Coronary artery (tissue), 2 donors: ENCODE measurements at places on chromosomes 7 and 10.

DNA sequence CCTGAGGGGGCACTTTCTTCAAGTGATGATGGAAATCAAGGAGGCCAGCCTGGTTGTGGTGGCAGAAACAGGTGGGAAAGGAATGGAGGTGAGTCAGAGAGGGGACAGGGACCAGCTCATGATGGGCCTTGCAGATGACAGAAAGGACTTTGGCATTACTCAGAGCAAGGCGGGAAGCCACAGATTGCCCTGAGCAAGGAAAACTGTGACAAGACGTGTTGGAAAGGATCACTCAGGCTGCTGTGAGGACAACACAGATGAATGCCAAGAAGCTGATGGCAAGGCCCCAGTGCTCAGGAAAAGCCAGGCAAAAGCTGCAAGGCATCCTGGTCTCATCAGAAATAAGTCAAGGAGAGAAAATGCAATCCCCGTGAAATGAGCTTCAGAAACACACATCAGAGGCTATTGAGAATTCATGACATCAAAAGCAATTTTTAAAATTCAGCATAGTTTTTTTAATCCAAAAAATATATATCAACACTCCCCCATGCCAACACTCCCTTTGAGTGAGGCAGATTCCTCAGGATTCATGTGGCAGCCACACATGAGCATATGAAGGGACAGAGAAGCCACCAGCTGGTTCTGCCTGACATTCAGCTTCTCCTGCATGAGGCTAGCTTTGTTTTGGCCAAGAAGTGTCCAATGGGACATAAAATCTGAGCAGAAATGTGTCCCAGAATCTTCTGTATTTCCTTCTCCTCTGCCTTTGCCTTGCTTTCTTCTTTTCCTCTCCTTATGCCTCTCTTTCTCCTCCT, 244.5 kb upstream of the MYO3A start:
- no peak for DNase-seq

DNA sequence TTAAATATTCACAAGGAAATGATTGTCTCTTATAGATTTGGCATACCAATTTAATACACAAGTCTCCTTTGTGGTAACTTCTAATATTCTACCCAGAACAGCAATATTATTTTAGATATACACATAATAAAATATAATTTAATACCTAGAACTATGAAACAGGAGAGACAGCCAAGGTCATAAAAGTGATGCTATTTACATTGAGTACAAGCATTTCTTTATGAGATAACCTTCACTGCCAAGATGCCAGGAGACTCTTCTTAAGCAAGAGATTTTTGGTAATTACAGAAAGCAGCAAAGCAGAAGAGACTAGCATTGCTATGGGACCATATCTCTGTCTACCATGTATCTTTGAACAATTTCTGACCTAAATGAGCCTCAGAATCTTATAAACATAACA, 764.6 kb upstream of the GHITM start:
- no peak for DNase-seq

- no peak for DNase-seq
Measured at GRCh38 chr7:152568972-152569371, 107.0 kb downstream of the XRCC2 start.

GRCh38 chr10:74936577-74937265, 110.3 kb downstream of the KAT6B start:
- DNase-seq, result no peak

DNA sequence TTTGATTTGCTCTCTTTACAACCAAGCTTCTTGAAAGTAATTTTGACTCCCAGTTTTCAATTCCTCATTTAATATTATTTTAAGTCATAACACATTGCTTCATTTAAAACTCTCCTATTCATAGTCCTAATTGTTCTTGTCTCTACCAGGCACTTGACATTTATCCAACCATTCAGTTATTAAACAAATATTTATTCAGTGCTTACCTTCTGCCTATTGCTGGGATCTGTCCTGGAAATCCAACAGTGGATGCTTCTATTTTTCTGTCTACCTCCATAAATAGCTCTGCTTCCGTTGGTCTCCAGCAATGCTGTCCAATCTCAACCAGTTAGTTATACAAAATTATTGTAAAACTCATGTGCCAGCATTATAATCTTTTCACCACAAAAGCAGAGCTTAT, 615.1 kb downstream of the ZWINT start:
- no peak for DNase-seq
